H9 (cell line): ENCODE measurements at places on chromosomes 4 and X.

DNA sequence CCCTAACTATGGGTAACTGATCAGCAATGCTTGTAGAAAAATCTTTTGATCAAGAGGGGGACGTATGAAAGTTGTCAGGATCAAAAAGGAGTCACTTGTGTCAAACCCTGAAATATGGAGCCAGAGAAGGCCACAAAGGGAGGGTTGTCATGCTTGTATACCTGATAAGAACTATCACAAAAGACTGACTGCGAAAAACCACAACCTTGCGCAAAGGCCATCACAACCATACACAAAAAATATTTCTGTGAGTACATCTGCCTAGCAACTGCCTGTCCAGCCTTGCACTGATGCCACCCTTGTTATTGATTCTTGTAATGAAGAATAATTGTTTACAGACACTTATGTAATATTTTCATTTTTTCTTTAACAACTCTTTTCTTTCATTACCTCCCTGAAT, 22.8 kb upstream of the EIF4E start:
- H3K4me3 ChIP-seq = no peak overlapping the region
- no peak for DNase-seq
- H3K4me1 ChIP-seq = no peaks in the 10 kb centered on the region
- H3K27me3 ChIP-seq = no peaks in the 10 kb centered on the region
- no peaks in the 10 kb centered on the region for H3K36me3 ChIP-seq

GRCh38 chrX:71514367-71515037, 18.4 kb upstream of the OGT start:
- H3K27me3 ChIP-seq = no peaks in the 10 kb centered on the region
- H3K4me1 ChIP-seq = no peaks in the 10 kb centered on the region
- DNase-seq = no peak
- H3K36me3 ChIP-seq = peaks cover 3% of the 10 kb centered on the region
- no peak overlapping the region for H3K27ac ChIP-seq
- no peak overlapping the region for H3K4me3 ChIP-seq

- no peaks in the 10 kb centered on the region for H3K36me3 ChIP-seq
- H3K27me3 ChIP-seq = no peaks in the 10 kb centered on the region
- no peak overlapping the region for H3K27ac ChIP-seq
- peak; percentile 55 for DNase-seq
- H3K4me1 ChIP-seq = no peaks in the 10 kb centered on the region
- H3K4me3 ChIP-seq = no peak overlapping the region
These were observed 73.4 kb upstream of the TTC29 start for GRCh38 chr4:147019091-147019490.

DNA sequence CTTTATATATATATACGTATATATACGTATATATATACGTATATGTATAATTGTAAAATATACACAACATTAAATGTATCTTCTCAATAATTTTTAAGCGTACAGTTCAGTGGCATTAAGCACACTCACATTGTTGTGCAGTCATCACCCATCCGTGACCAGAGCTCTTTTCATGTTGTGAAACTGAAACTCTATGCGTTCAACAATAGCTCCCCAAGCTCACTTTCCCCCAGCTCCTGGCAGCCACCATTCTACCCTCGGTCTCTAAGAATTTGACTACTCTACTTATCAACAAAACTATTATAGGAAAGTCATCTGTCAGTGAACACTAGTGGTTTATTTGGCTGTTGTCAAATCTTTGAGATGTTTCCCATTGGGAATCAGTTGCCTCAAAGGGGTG, 621.8 kb upstream of the GALNT7 start:
- H3K27ac ChIP-seq = no peak overlapping the region
- no peaks in the 10 kb centered on the region for H3K36me3 ChIP-seq
- H3K27me3 ChIP-seq = no peaks in the 10 kb centered on the region
- H3K4me3 ChIP-seq = no peak overlapping the region

DNA sequence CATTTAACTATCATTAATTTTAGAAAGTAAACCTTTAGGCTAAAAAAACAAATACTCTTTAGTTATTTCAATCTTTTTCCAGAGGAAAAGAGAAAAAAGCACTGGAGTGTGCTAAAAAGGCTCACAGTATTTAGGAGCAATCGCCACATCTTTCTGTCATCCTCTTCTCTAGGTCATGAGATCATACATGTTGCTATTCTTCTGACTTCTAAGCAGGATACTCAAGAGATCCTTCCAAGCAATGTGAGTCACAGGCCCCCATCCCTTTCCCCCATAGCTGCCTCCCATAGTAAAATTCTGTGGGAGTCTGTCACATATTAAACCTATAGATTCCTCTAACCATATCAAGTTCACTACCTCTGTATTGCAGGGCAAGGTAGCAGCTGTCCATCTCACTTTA, 7.7 kb downstream of the EDNRA start:
- H3K27ac ChIP-seq = no peak overlapping the region
- H3K27me3 ChIP-seq = no peaks in the 10 kb centered on the region
- DNase-seq = no peak
- no peaks in the 10 kb centered on the region; the same call in 1 of the 2 replicates for H3K4me1 ChIP-seq

DNA sequence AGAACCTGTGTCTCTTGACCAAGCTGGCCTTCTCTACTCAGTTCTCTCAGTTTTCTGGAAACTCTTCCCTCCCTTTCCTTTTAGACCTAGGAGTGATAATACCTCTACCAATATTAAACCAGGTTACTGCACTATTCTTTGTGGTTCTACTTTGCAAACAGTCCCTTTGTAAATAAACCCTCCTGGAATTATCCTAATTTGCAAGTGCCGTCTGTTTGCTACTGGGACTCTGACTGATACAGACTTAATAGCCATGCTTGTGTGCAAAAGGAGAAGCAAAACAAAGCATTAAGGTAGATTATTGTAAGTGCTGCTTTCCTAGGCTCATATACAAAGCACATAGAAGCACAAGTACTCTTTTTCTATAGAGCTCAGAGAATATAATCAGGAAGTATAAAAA, 507.0 kb downstream of the INPP4B start:
- no peak overlapping the region for H3K27ac ChIP-seq
- H3K36me3 ChIP-seq = no peaks in the 10 kb centered on the region
- DNase-seq = no peak
- H3K27me3 ChIP-seq = no peaks in the 10 kb centered on the region
- H3K4me3 ChIP-seq = no peak overlapping the region

GRCh38 chr4:130163701-130164100, 1067.7 kb downstream of the C4orf33 start:
- H3K27ac ChIP-seq = no peak overlapping the region
- H3K36me3 ChIP-seq = peaks cover 15% of the 10 kb centered on the region
- DNase-seq = no peak
- no peak overlapping the region for H3K4me3 ChIP-seq

DNA sequence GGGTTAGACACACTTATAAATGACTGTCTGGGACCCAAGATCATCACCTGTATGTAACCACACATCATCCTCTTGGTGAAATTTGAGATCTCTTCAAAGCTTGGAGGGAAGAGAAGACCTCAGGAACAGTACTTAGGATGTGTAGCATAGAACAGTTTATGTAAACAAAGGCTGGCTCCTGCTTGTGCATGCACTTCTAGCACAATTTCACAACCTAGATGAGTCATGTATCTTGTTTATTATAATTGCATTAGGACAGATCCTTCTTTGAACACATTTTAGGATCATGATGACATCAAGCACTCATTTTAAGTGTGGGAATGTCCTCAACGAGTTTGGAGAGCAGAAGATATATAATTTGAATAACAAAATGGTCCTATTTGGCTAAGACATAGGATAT, 26.3 kb upstream of the ZMAT1 start:
- H3K4me1 ChIP-seq = no peaks in the 10 kb centered on the region
- no peak overlapping the region for H3K4me3 ChIP-seq
- H3K27me3 ChIP-seq = peaks cover 4% of the 10 kb centered on the region; the same call in 1 of the 2 replicates
- no peak for DNase-seq
- H3K27ac ChIP-seq = no peak overlapping the region

DNA sequence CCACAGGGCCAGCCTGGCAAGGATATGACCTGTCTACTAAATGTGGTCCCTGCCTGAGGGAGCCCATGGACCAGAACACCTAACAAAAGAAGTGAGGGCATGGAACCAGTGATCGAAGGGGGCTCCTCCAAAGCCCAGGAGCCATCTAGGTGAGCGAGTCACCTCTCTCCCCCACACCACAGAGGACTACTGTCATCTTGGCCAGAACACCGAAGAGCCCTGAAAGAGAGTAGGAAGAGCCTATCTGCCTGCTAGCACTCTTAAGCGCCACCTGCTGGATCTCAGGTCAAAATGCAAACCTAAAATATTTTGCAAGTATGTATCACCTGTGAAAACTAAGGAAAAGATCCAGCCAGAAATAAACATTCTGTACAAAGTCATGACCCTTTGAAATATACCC, 137.9 kb upstream of the ZXDB start:
- H3K36me3 ChIP-seq = peaks cover 12% of the 10 kb centered on the region
- no peaks in the 10 kb centered on the region for H3K27me3 ChIP-seq
- H3K27ac ChIP-seq = no peak overlapping the region
- no peaks in the 10 kb centered on the region for H3K4me1 ChIP-seq
- no peak overlapping the region for H3K4me3 ChIP-seq

GRCh38 chrX:74015379-74016019, 288.5 kb upstream of the ZCCHC13 start:
- H3K27ac ChIP-seq = no peak overlapping the region
- H3K27me3 ChIP-seq = no peaks in the 10 kb centered on the region
- DNase-seq = peak; percentile 74
- no peaks in the 10 kb centered on the region for H3K4me1 ChIP-seq
- H3K4me3 ChIP-seq = no peak overlapping the region

DNA sequence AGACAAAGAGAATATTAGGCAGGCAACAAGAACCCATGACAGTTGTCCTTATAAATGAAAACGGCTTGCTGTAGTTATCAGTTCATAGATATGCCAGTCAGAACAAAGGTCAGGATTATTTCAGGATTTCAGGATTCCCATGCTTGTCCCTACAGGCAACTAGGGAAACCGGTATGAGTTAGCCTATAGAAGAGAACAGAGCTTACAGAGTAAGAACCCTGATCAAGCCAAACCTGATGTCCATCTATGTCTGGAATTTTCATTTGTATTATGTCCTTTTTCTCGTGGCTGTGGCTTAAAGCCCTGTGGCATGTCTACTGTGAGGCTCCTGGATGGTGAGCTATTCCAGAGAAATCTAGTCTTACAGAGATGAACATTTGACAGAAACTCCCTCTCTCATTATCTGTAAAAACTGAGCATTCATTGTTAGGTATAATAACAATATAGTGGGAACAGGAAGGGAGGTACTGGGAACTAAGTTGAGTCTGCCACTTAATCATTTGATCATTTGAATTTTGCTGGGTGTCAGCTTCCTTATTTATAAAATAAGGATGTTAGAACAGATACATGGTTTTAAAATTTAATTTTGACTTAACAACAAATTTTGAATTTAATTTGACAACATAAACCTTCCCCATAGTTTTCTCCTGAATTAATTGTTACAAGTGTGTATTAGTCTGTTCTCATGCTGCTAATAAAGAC, 129.5 kb upstream of the KLF3 start:
- no peak overlapping the region for H3K27ac ChIP-seq
- H3K27me3 ChIP-seq = no peaks in the 10 kb centered on the region
- no peaks in the 10 kb centered on the region for H3K4me1 ChIP-seq
- no peak for DNase-seq
- no peaks in the 10 kb centered on the region for H3K36me3 ChIP-seq

- no peak overlapping the region for H3K4me3 ChIP-seq
- no peaks in the 10 kb centered on the region for H3K36me3 ChIP-seq
- no peaks in the 10 kb centered on the region for H3K4me1 ChIP-seq
- no peaks in the 10 kb centered on the region for H3K27me3 ChIP-seq
These were observed 20.6 kb upstream of the MAML3 start for GRCh38 chr4:140174543-140174942.

DNA sequence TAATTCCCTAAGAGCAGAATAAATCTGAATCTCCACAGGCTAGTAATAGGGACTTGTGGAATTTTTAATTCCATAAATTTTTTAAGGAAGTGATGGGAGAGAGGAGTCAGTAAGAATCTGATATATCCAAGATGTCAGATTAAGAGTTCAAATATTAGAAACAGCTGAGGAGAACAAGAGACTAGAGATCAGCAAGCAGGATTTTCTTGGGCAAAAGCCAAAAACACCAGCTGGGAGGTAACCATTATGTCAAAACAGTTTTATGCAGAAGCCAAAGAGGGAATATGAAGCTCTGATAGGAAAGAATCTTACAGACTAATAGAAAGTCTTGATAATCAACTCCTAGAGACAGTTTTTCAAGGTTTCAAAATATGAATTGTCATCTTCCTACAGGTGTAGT, 72.2 kb upstream of the RBPJ start:
- H3K4me1 ChIP-seq = no peaks in the 10 kb centered on the region
- no peak overlapping the region for H3K4me3 ChIP-seq
- no peak overlapping the region for H3K27ac ChIP-seq
- DNase-seq = no peak

DNA sequence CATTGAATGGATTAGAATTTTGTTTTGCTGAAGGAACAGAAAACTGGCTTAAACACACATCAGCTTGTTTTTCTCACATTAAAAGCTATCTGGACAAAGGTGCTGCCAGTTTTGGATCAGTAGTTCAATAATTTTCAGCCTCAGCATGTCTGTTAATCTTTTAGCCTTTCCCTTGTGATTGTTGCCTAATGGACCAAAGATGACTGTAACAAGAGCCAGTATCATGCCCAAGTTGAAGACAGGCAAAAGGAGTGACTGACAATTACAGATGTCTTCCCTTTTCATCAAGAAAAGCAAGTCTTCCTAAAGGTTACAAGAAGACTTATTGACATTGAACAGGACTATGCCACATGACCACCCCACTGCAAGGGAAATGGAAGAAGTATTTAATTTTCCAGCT, 419.7 kb downstream of the MAPK10 start:
- H3K4me1 ChIP-seq = no peaks in the 10 kb centered on the region
- H3K27me3 ChIP-seq = no peaks in the 10 kb centered on the region
- no peak for DNase-seq

DNA sequence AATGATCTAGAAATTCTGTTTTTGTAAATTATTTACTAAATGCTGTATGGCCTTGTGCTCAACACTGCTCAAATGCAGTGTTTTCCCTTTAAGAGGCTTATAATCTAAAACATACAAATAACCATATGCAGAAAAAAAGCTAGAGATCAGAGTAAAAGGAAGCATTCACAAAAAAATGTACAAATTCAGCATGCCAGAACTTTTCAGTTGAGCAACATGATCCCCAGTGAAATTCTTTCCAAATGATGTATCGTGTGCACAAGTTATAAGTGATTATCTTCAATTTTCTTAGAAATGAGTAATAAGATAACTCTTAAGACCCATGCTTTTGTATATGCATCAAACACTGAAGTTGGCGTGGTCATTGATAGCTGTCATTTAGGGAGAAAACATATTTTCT, 5.0 kb downstream of the GPC3 start:
- no peak overlapping the region for H3K4me3 ChIP-seq

DNA sequence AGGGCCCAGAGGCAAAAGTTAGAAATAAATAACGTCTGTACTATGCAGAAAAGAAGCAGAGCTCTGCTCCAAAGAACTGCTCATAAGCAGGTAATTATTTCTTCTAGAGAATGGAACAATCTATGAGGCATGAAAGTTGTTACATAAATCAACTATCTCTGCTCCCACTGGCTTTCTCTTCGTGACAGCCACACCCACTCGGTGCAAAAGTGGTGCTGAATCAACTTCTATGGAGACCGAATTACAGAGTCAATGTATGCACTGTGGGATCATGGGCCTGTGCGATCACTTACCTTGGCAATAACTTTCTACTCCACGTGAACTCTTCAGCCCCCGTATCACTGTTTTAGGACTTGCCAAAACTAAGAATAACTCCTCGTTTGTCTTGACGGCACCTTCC, 99.4 kb upstream of the ATXN3L start:
- H3K36me3 ChIP-seq = peaks cover 14% of the 10 kb centered on the region
- no peak for DNase-seq
- H3K4me1 ChIP-seq = peaks cover 2% of the 10 kb centered on the region; the same call in 1 of the 2 replicates
- no peak overlapping the region for H3K27ac ChIP-seq
- no peak overlapping the region for H3K4me3 ChIP-seq
- H3K27me3 ChIP-seq = no peaks in the 10 kb centered on the region
